ENCODE measurements at places on chromosomes 7 and 10. TPM values are rescaled to one million over a fixed set of nuclear protein-coding genes. Genes with fewer than 3 reads are reported as not detected.

GPR26 gene
- not detected for polyA plus RNA-seq

GIMAP2 gene
- 2.1 TPM for polyA plus RNA-seq

SYT15 gene
- polyA plus RNA-seq, result 2.1 TPM

ICA1 gene
- 10.7 TPM for polyA plus RNA-seq
